T-cell (primary cell): ENCODE measurements at places on chromosomes 6 and 20.
A peak's percentile ranks its signal among the peaks of the same experiment; 100 is the strongest.

DNA sequence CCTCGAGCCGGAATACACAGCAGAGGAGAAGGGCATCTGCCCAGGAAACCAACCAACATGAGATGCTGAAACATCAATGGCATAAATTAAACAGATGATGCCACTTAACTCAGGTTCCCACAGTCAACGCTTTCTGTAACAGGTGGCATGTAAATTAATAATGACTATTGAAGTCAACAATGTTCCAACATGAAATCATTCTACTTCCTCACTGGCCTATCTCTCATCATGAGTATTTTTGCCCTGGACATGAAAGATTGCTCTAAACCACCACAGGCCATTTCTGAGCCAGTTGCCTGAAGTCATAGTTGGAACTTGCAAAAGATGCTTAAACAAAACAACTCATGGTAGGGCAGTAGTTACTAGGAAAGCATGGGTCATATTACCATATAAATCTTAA is 397.9 kb upstream of the JARID2 start:
- no peak for DNase-seq

DNA sequence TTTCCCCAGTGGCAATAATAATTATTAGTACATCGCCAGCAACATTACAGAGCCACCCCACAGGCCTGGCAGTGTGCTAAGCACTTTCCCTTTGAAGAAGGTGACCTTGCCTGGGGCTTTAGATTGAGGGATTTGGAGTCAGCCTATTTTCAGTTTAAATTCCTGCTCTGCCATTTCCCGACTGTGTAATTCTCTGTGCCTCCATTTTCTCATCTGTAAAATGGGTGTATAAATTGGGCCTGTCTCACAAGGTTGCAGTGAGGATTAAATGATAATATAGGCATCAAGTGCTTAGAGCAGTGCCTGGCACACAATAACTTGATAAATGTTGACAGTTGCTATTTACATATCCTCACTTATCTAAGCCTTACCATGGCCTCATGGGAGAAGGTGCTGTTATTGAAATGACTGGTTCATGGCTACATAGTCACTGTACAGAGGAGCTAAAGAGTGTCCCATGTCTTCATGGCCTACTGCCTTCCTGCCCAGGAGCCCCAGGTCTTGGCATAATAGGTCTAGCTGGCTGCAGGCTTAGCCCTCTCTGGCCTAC is 5.1 kb upstream of the SCRT2 start:
- no peak for DNase-seq

DNA sequence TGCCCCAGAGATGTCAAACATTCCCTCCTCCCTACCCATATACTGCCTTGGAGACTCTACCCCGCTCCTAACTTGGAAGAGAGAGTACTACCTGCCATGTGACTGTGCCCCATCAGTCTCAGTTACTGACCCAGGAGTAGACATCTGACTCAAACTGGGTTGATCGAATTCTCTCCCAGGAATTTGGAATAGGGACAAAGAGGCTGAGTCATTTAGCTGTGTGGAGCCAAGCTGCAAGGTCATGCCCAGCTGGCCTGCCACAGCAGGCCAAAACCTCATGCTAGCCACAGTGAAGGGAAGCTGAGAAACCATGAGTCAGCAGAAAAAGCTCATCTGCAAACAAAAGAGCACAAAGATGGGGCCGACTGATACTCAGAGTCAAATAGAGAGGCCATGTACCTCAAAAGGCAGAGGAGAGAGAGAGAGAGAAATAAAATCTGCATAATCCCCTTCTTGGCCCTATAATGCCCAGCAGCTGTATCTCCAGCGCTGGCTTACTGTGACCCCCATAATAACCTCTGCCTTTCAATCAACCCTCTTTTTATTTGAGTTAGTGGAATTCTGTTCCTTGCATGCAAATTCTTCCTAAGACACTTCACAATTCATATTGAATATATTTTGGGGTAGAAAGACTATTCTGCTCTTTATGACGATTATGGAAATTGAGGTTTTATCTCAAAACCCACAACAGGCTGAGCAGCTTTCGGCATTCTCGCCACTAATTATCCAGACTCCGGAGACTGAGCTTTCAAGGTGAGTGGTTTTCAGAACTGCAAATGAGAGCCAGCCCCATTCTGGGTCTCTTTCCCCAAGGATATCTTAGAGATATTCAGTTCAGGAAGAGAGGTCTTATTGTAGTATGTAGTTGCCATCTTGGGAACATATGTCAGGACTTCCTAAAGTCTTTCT is 21.4 kb upstream of the AKIRIN2 start:
- no peak for DNase-seq

DNA sequence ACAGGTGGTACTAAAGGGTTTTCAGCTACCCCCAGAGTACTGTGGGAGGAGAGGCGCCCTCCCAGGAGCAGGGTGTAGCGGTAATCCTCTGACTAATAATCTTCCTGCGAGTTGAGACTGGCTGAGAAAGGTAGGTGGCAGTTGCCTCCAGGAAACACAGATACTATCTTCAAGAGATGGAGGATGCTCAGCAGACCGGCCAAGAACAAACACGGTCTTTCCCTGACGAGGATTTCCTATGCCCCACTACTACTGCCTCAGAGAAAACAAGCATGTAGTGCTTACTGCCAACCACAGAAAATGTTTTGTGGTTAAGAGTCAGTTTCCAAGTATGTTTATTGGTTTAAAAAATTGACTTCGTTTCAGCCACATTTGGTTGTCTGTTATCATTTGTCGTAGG is 26.8 kb downstream of the C6orf89 start:
- peak; percentile 37 for DNase-seq

GRCh38 chr6:149410557-149410956 is 10.5 kb downstream of the SUMO4 start:
- no peak for DNase-seq

GRCh38 chr6:169893624-169894023 is 142.2 kb downstream of the ERMARD start:
- DNase-seq: no peak

GRCh38 chr6:17714177-17714576 is 7.5 kb upstream of the NUP153 start:
- no peak for DNase-seq

GRCh38 chr6:13431861-13432465 is 55.4 kb downstream of the GFOD1 start:
- DNase-seq: no peak

DNA sequence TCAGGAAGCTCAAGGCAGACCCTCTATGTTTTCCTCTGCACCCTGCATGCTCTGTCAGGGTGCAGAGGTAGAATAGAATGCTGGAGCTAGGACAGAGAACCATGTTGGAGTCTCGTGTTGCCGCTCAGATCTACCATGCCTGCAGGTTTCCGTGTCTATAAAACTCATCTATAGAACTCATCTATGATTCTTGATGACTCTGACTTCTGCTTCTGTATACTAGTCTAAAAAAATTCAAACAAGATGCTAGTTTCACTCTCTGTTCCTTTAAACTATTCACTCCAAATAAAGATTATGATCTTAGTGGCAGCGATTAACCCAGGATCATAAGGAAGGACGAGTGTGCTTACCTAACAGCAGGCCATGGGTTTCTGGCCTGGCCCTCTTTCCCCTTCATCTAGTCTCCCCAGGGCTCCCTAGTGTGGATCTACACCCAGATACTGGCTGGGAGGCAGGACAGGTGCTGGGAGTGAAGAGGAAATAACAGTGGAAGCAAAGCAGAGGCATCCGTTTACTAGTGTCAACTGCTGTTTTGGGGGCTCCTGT is 162.7 kb upstream of the SUPT3H start:
- DNase-seq: no peak

- DNase-seq: no peak
Observed at GRCh38 chr6:125392682-125393081, 90.9 kb upstream of the HDDC2 start.

DNA sequence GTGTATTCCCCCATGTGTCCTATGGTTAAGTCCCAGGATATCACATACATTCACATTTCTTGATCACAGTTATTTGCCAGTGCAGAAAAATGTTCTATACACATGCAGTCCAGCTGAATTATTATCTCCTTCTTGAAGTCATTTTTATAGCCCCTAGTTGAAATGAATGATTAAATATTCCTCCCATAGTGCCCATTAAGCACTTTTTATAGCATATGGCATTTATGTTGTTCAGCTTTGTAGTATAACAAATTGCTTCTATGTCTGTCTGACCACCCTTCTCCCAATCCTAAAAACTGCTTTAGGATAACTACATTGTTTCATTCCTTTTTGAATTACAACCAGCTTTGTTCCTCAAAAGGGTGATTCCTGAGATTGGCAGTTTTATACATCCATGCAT is 123.5 kb downstream of the ADGRB3 start:
- no peak for DNase-seq

DNA sequence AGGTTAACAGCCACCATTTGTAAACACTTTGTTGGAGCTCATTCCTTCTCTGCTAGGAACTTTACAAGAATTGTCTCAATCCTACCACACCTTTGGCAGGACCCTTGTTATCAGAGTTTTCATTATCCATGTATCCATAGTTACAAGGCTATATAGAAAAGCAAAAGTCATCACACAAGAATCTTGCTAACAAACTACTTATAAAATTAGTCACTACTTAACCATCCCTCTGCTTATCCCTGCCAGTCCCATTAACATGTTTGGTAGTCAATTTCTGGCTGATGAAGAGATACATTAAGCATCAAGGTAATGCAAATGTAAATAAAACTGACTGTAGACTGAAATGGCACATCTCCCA is 10.4 kb downstream of the ZSWIM3 start:
- no peak for DNase-seq

DNA sequence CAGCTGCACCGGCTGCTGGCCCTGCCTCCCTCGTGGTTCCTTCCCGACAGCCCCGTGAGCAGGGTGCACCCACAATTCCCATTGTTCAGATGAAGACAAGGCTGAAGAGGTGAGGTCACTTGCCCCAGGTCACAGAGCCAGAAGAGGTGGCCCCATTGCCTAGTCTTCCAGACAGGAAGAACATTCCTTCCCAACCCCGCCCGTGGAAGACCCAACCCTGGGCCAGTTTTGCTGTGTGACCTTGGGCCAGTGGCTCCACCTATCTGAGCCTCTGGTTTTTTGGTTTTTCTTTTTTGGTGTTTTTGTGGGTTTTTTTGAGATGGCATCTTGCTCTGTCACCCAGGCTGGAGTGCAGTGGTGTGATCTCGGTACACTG is 61.7 kb downstream of the RIPOR3 start:
- no peak for DNase-seq

DNA sequence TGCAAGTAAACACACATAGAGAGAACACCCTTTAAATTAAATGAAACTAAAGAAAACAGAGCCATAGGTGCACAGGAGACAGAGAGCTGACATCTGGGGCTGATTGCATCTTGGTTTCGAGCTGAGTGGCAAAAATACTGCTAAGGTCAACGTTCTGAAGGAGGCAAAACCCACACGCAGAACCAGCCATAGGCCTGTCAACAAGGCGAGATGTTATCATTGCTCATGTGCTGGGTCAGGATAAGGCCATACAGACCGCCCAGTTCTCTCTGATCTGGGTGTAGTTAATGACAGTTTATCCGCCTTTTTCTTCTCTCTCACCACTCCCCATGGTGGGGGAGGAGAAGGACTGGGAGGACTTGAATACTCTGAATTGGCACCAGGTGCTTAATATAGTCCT is 4.5 kb upstream of the FAM110A start:
- DNase-seq: peak; percentile 10

GRCh38 chr20:23350904-23351838 is 580 bp downstream of the NXT1 start:
- peak; percentile 44 for DNase-seq

DNA sequence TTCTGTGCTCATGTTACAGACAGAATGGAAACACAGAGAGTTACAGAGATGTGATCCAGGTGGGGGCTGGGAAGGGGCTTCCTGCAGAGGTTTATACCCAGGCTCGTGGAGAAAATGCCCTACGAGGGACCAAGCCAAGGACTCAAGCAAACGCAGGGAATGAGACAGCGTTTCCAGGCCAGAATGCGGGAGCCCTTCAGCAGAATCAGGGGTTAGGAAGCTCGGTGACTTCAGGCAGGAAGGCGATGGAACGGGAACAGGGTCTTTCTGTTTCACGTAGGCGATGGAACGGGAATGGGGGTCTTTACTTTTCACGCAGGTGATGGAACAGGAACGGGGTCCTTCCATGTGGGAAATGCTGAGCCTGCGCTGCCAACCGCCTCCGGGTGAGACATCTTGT is 82.6 kb downstream of the THBS2 start:
- DNase-seq: no peak

DNA sequence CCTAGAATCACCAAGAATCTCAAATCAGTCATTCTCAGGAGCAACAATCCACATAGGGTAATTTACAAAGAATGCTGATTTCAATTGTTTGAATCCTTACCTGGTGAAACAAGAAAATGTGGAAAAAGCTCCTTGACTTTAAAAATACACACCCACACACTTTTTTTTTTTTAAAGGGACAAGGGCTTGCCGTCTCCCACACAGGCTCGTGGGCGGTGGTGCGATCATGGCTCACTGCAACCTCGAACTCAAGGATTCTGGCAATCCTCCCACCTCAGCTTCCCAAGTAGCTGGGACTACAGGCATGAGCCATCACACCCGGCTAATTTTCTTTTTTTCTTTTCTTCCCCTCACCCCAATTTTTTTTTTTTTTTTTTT is 30.7 kb downstream of the PARD6B start:
- DNase-seq: no peak

- no peak for DNase-seq
Observed at GRCh38 chr6:159665868-159666635, 27.0 kb downstream of the SOD2 start.

- no peak for DNase-seq
Observed at GRCh38 chr6:45052325-45052724, 275.8 kb upstream of the RUNX2 start.

DNA sequence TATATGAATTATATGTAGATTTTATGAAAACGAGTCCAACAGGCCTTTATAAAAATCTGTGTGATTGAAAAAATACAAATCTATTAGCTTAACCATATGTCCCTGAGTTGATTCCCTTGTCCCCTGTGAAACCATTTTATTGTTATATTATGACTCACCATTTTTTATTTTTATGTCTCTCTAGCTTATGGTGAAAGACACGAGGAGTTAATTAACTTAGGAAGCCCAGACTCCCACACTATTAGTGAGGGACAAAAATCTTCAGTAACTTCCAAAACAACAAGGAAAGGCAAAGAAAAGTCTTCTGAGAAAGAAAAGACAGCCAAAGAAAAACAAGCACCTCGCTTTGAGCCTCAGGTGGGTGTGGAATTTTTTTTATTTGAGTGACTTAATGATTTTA is 183.1 kb downstream of the ADGB start:
- DNase-seq: no peak

GRCh38 chr6:79630883-79631692 is at the start of gene SH3BGRL2:
Gene SH3BGRL2, plus strand, starts transcription at chr6:79631329. Its CDS starts 133 bp downstream, at chr6:79631462.
- peak; percentile 1 for DNase-seq

GRCh38 chr6:159461266-159461665 is 231.8 kb downstream of the SOD2 start:
- no peak for DNase-seq
